ENCODE measurements at places on chromosomes 2 and 18.
A peak's percentile ranks its signal among the peaks of the same experiment; 100 is the strongest.

GRCh38 chr2:71129902-71130151 lies 202 bp downstream of the MCEE start:
- DNase-seq, result no peak

GRCh38 chr2:65360441-65360840 lies 72.0 kb downstream of the SPRED2 start:
- peak; percentile 60 for DNase-seq

GRCh38 chr18:74479486-74480148 lies 16.5 kb upstream of the CNDP2 start:
- DNase-seq, result peak; percentile 63

DNA sequence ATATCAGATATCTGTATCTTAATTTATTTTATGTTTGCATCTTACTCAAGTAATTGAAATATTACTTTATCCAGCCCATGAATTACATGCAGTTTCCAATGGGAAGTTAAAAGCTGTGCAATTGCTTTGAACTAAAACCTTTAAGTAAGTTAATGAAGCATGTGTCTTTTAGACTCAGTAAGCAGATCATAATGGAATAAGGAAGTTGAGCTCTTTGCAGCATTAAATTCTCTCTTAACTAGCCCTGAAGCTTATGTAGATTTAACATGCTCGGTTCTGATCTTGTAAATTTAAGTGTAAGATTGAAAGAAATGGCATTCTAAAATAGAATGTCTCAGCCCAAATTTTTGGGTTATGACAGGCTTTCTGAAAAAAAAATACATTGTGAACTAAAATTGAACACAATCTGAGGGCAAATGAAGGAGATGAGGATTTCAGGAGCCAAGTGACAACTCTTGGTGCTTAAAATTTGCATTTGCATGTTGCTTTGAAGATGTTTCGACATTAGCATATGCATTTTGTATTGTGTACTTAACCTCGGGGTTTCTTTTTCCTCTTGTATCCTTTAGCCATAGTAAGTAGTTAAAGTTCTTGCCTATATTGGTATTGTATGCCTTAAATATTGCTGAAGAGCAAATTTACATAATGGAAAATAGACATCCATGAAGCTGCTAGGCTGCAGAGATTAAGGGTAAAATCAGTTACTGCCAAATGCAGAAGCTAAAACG lies 297.8 kb upstream of the KCNJ3 start:
- DNase-seq, result no peak

- DNase-seq, result no peak
Observed at GRCh38 chr2:207385903-207386302, 143.9 kb upstream of the CREB1 start.

DNA sequence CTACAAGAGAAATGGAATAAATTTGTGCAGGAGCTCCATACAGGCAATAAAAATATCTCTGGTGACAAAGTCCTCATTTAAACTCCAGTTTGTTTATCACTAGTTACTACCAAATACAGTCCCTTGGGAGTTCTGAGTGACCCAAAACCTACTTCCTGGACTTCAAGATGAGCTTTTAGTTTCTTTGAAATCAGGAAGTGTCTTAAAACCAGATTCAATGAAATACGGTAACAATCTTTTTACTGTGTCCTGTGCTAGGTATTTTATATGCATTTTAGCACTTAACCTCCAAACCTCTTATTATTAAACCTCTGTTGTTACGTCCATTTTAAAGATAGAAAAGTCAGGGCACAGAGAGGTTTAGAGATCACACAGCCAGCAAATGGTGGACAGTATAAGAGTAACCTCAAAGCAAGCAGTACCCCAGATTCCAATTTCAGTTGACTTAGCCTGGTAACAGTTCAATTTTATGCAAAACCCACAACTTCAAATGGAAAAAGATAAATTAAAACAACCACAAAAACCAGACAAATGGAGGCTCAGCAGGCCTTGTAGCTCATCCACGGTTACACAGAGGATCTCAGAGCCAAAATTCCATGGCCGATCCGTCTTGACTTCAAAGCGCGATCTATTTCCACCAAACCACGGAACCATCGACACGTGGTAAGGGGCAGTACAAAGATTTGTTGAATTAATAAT lies 1.3 kb upstream of the KCMF1 start:
- DNase-seq, result peak; percentile 61

GRCh38 chr2:99903981-99904380 lies 238.4 kb downstream of the AFF3 start:
- DNase-seq, result no peak

- no peak for DNase-seq
Observed at GRCh38 chr2:213766062-213766461, 481.8 kb downstream of the SPAG16 start.

DNA sequence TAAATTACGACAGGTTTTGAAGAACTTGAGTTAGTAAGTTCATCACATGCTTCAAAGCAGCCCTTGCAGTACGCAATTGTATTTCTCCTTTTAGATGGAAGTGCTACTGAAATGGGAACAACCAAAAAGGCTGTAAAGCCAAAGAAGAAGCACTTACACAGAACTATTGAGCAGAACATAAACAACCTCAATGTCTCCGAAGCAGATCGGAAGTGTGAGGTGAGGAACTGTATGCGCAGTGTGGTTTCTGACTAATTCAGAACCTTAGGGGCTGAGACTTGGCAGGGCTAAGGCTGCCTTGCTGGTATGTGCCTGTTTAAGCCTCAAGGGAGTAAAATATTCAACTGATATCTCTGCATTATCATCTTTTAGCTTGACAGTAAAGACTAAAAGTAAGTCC lies 8.4 kb downstream of the NCAPH start:
- DNase-seq, result no peak

DNA sequence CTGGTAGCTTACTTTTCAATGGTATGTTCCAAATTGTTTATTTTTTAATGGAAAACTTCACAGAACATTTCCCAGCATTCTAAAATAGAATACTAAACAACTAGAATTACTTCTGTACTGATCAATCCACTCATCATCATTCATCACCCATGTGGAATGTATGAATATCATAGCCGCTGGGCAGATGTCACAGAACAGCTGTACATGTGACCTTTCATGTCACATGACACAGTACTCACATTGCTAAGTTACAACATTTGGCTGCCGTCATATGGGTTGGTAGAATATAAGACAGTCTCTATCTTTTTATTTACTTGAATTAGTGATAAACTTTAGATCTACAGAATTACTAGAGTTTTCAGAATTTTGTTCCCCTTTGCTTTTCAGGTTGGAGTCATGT lies 387.6 kb downstream of the ZEB2 start:
- no peak for DNase-seq

- DNase-seq, result no peak
Observed at GRCh38 chr2:84257831-84258230, 201.2 kb downstream of the SUCLG1 start.

DNA sequence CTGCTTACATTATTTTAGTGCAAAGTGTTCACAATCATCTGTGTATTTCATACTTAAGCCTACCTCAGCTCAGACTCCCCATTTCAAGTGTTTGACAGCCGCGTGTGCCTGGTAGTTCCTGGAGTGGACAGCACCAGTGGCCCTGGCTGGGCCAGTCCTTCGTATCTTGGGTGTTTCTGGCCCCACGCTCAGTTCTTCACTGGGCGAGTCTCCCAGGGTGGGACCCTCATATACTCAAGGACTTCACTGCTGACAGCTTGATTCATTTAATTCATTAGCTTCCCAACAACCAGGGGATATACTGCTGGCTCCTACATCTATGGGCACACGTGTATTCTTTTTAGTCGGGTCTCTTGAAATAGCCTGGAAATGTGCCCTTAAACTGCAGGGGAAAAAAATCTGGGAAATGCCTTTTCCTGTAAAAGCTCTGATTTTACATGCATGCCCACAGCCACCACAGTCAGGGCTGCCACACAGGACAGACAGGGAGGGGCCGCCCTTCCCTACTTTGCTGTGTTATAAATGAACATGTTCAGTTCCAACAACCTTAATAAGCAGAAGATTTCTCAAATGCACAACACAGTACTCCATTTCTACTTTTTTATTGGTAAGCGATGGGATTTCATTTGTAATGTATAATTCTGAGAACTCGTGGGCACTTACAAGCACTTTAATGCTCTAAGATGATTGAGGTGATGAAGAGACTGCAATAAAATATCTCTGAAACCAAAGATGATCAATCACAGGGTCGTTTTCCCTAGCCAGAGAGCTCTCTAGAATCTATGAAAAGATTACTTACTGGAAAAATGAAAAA lies 205.5 kb upstream of the REV1 start:
- DNase-seq, result no peak

DNA sequence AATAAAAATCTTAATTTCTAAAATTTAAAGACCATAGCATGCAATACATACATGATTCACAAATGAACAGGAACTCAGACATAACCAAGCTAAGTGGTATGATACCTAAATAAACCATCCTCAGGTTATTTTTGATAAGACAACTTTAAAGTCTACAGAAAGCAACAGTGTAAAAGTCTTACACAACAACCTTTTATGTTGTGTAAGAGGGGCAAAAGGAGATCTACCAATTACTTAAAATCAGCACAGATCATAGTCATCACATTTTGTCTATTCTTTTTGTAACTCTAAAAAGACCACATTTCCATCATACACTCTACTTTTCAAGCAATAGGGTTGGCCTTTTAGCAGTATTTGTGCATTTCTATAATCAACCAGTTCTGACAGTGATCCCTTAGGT lies 16.3 kb downstream of the SP3 start:
- peak; percentile 61 for DNase-seq

All from CD14-positive monocyte (primary cell).